ENCODE measurements at places on chromosomes 4 and X.
A peak's percentile ranks its signal among the peaks of the same experiment; 100 is the strongest.

DNA sequence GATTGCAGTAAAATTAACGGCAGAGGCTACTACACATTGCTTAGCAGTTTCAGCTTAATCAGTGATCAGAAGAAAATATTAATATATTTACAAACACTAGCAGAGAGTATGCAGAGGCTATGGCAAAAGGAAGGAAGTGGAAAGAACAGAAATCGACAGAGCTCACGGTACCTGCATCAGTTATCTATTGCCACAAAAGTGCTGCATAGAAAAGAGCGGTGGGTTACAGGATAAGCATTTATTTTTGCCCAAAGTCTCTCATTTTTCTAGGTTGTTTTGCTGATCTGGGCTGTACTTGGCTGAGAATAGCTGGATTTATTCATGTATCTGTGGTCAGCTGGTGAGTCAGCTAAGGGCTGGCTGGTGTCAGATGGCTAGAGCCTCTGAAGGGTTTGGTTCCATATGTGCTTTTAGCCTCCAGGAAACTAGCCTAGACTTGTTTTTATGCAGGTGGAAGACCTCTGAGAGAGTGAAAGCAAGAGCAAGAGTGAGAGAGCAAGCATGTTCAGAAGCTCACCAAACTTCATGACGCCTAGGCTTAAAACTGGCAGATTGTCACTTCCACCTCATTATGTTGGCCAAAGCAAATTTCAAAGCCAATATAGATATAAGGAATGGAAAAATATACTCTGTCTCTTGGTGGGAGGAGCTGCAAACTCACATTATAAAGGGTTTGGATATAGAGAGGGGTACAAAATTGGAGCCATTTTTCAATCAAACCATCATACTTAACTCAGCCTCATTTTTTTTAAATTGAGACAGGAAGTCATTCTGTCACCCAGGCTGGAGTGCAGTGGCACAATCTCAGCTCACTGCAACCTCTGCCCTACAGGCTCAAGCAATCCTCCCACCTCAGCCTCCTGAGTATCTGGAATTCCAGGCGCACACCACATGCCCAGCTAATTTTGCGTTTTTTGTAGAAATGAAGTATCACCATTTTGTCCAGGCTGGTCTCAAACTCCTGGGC is 153.2 kb upstream of the RPL34 start:
- DNase-seq: peak; percentile 32

- DNase-seq: no peak
These were observed 1.5 kb downstream of the SRPK3 start for GRCh38 chrX:153782313-153782712.

DNA sequence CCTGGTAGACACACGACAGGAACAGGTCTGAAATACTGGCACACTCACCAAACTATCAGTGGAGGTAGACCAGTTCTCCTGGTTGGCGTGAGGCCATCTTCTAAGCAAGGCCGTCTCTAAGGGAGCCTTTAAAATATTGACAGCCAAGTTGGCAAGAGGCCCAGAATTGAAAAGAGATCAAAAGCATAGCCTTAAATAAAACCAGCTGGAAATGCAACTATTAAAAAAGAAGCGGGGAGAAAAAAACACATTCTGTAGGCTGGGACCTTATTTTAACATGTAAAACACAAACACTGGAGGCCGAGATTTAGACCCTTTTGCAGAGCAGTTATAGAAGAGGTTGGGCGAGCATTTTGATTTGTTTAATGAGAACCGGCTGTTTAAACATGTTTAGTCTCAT is 233.0 kb upstream of the CLNK start:
- DNase-seq: no peak

DNA sequence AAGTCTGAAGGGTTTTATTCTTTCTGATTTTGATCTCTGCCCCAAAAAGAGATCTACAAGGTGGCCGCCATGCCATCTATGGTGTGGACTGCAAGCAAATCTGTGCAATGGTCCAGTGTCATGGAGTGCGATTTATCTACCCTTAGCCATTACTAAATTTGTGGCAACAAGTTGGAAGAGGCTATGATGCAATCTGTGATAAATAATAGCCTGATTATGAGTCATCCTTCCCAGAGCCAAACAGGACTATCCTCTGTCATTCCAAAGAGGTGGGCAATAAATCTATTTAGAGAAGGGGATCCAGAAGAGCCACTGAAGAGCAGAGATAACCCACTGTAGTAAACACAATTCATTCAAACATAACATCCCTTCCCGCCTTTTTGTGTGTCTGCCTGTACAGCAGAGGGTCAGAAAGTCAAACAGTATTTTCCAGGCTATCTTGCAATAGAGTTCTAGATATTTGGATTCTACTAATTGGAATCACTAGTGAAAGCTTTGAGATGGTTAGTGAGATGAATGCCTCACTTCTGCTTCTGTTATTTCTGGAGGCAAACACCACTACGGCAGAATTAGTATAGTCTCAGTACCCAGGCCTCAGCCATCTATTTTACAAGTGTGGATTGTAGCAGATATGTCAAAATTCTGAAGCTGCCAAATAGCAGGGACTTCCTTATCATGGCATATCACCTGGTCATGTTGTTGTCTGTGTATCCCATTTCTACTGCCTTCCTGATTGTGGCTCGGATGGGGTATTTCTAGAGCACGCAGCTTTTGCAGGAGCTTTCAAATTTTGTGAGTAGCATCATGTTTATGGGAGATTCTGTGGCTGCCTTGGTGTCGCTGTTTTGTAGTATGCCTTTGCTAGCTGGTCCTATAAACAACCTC is 192.0 kb downstream of the SMIM20 start:
- no peak for DNase-seq

GRCh38 chr4:140654495-140654814 is 85.7 kb upstream of the UCP1 start:
- no peak for DNase-seq

- DNase-seq: peak; percentile 36
These were observed 36.8 kb upstream of the VMA21 start for GRCh38 chrX:151359931-151360871.

DNA sequence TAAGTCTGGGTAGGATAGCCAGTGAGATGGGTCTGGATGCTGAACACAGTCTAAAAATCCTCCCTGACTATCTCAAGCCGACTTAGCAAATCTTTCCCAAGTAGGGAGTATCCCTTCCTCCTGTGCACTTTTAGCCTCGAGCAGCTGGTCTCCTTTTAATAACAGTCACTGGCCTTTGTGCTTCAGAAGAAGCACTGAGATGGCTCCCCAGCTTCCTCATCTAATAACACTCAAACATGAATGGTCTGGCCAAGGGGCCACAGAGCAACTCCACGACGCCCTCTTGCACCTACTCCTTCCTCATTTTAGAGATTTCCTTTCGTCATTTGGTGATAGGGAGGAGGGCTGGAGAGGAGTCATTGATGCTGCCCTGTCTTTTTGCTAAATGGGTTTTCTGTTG is 78.8 kb upstream of the TMEM150C start:
- no peak for DNase-seq

GRCh38 chrX:136975684-136976470 is 57.9 kb downstream of the GPR101 start:
- no peak for DNase-seq

- DNase-seq: no peak
These were observed 42.5 kb downstream of the TLR10 start for GRCh38 chr4:38740303-38740702.

- no peak for DNase-seq
These were observed 281.0 kb upstream of the MAOA start for GRCh38 chrX:43375136-43375535.

GRCh38 chr4:113921089-113921794 is 58.2 kb downstream of the ARSJ start:
- DNase-seq: no peak
